Neural progenitor cell (in vitro differentiated cells): ENCODE measurements at places on chromosomes 7 and 10.

DNA sequence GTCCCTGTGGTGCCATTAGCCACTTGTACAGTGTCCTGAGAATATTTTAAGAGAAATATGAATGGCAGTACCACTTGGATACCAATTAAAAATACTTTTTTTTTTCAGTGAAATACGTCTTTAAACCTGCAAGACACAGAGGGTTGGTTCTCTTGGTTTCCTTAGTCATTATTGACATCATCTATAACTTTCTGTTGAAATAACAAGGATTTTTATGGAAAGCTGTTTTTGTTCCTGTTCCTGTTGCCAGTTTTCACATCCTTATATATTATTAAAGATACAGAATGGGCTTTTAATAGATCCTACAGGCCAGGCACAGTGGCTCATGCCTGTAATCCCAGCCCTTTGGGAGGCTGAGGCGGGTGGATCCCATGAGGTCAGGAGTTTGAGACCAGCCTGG, 579.9 kb downstream of the AUTS2 start:
- DNase-seq = no peak

DNA sequence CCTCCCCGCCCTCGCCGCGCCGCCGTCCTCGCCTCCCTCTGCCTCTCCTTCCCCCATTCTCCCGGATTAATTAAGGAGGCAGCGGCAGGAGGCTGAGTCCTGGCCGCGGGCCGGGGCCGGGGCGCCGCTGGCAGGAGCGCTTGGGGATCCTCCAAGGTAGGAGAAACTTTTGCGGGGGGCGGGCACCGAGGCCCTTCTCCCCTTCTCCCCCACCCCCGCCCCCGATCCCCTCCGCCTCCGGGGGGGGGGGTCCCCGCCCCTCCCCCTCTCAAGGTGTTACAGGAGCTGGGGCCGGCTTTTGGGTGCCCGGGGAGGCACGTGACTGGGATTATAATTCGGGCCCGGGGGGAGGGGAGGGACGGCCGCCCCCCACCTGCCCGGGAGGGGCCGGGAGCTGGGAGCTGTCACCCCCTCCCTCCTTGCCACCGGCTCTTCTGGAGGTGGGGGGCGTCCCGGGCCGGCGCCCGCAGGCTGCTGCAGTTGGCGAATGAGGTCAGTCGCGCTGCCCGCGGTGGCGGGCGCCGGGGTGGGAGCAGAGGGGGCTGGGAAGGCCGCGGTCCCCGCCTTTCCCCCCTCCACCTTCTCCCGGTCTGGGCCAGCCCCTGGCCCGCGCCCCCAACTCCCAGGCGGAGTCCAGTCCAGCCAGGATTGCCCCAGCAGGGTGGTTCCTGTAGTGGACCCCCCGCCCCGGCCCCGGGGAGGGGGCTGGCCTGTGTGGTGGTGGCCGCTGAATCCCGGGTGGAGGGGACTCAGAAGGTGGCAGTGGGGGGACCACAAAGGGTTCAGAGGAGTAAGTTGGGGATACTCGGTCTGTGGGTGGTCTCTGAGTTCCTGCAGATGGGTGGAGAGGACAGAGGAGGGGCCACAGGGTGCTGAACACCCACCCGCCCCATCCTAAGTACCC, 567 bp downstream of the GTF2IRD1 start:
- peak; percentile 63 for DNase-seq

GRCh38 chr7:130135208-130136205, 65.2 kb downstream of the KLHDC10 start:
- no peak for DNase-seq

DNA sequence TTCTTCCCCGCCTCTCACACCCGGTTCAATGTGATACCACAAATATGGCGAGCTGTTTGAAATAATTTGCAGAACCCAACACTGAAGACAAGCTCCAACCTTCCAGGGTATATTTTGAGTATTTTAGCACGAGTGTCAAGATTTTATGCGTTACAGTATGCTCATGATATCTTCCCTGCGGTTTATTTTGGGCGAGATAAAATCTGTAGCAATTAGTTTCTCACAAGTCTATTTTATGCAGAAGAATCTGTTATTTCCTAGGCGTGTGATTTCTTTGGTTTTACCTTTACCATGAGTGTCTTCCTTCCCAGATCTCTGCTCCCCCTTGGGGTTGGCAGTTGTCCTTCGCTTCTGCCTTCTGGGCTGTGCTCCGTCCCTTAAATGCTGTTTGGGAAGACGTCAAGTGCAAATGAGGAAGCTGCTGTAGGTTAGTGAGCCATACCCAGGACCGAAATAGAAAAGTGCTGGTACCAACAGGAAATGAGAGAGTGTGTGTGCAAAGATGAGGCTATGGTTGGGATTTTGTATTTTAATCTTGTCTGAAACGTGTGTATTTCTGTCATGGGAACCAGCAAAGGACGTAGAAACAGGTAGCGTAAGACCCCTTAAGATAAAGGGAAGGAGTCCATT, 299.8 kb downstream of the KLF6 start:
- DNase-seq = no peak

GRCh38 chr7:102045681-102046372, 228.4 kb downstream of the CUX1 start:
- DNase-seq = no peak

GRCh38 chr10:37732685-37733084, 124.7 kb downstream of the ZNF248 start:
- DNase-seq = no peak

- no peak for DNase-seq
Observed at GRCh38 chr7:74498996-74499834, 45.5 kb downstream of the GTF2IRD1 start.

- no peak for DNase-seq
Observed at GRCh38 chr10:116082206-116082605, 190.8 kb downstream of the GFRA1 start.

GRCh38 chr7:50346545-50347497, 42.3 kb downstream of the IKZF1 start:
- no peak for DNase-seq

DNA sequence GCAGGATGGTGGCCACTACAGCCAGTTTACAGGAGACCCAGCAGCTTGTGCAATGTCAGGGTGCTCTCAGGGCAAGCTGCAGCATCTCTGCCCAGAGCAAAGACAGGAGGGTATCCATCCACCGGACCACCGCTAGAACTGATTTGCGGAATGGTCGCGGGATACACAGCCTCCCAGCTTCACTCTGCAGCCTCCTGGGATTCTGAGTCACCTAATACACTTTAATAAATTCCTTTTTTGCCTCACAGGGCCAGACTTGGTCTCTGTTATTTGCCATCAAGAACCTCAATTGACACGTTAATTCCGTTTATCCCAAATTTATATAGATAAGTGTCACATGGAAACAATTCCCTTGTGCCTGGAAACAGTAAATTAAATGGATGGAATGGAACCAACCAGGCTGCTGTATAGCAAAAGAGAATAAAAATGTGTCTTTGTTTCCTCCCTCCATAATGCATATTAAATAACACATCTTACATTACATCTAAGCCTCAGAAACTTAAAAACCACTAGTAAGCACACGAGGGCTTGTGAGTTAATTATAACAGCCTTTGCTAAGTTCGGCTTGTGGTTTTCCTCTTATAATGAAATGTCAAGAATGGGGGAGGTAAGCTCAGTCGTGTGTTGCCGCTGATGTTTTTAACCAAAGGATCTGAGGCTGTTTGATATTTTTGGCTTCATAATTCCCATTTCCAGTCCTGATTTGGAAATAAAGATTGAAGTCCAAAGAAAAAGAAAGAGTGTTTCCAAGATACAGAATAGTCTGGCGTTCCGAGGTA, 52.1 kb downstream of the ADRB1 start:
- no peak for DNase-seq

DNA sequence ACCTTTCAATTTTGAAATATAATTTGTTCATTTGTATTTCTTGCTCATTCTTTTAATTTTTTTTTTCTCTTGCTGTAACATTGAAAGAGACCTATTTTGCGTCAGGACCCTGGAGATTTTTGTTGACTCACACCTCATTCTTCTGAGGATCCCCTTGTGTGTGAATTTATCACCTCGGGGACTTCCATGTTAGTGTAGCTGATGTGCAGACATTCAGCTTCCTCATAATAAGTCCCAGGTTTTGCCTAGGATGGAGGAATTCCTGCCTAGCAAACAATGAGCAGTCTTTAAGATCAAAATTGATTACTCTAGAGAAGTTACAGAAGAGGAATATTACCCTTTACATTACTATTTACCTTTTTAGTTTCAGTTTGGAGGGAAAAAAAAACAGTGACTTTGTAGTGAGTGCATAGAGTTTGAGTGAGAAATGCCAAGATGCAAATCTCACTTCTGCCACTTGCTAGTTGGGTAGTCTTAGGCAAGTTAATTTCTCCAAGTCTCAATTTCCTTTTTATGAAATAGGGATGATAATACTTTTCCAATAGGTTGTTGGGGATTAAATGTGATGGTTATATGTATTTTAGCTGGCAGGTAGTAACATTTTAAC, 14.3 kb downstream of the TES start:
- DNase-seq = no peak

DNA sequence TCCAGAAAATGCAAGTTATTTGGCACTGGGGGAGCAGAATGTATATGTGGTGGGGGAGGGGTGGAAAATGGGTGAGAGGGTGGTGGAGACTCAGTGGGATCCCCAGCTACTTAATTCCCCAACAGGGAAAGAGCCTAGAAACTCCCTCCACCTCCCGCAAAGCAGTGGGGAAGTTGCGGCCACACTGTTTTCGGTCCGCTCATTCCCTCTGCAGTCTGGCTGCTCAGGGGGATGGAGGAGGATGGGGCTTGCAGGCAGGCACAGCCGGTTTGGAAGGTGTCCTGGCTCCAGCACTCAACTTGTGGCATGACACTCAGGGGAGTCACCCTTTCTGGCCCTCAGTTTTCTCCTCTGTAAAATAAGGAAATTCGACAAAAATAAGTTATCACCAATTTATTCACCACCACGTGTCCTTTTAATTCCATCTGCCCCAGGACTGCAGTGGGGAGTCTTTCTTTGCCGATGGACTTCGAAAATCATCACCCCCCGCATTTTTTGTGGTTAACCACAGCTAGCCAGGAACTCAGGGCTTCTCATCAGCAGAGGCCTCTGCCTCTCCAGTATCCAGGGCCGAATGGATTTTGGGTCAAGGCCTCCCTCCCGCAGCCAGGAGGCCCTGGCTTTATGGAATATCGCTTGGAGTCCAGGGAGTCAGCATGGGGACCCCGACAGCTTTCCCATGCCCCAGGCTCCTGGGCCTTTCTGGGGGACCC, 1.6 kb upstream of the HTRA1 start:
- no peak for DNase-seq

GRCh38 chr10:11411926-11412545, 199.4 kb downstream of the USP6NL start:
- no peak for DNase-seq

GRCh38 chr7:118918556-118918955, 694.1 kb downstream of the ANKRD7 start:
- no peak for DNase-seq

- peak; percentile 79 for DNase-seq
Observed at GRCh38 chr7:122300211-122300932, 4.2 kb downstream of the FEZF1 start.

DNA sequence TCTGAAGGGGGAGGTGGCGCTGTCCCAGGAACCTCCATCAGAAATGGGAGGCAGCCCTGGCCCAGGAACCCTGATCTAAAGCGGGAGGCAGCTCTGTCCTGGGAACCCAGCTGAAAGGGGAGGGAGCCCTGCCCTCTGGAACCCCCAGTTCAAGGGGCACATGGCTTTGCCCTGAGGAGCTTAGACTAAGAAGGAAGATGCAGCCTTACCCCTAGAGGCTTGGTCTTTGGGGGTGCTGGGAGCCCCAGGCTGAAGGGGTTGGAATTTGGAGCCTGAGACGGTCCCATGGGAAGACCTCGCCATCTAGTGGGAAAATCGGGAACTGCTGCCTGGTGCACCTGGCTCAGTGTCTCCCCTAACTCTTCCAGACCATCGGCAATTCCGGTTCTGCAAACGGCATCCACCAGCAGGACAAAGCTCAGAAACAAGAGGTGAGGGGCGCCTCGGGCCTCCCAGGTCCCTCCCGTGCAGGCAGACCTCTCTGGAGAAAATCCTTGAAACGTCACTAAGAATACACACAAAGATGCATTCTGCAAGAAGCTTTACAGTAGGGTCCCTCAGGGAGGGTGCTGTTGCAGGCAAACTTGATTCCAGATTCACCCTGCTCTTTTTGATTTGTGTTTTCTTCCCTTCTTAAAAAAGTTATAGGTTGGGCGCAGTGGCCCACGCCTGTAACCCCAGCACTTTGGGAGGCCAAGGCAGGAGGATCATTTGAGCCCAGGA, 52.4 kb upstream of the GTF2IRD1 start:
- peak; percentile 85 for DNase-seq

- DNase-seq = no peak
Observed at GRCh38 chr7:36202398-36202797, 49.3 kb downstream of the EEPD1 start.

- DNase-seq = no peak
Observed at GRCh38 chr10:6665847-6666246, 85.8 kb upstream of the PRKCQ start.
